ENCODE measurements at places on chromosomes 1 and 21.

DNA sequence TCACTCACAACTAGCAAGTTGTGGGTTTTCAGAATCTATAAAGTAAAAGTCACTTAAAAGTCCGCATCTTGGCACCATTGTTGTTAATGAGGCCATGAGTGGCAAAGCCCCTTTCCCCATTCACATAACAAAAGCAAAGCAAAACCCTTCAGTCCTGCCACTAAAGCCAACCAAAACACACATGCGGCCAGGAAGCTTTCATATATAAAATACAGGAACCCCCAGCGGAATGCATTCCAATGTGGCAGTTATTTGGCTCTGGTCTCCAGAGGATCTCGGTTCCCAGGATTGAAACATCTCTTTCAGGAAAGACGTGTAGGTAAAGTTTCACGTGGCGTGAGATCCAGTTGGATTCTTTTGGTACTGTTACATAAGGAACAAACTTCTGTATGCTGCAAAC is 2.5 kb upstream of the LBR start:
- DNase-seq, result no peak

DNA sequence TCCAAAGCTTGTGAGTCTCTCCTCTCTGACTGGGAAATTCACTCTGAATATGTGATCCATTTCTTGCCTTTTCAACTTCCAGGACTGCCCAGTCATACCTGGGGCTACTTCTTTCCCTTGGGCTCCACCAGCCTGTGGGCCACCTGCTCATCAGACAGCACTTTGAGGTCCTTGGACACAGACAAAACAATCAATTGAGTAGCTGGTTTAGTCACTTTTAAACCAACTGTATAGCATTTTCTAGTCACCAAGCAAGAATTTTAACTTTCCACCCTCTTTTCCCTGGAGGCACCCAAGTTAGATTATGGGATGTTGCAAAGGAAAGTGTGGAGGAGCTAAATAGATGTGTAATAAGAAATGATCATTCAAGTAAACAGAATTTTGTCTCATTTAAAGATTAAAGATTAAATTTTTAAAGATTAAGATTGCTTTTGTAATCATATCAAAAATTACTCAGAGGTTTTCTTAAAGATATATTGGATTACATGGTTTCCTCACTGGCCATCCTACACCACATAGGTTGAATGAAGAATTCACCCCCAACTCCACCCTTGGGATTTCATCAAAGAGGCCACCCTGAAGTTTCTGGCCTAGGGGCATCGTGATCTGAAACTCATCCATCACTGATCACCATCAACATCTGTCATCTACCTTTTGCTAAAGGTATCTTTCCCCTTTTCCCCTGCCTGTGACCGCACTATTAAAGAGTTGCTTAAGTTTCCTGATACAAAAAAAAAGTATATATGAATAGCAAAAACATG is 219.2 kb upstream of the NR5A2 start:
- DNase-seq, result no peak

DNA sequence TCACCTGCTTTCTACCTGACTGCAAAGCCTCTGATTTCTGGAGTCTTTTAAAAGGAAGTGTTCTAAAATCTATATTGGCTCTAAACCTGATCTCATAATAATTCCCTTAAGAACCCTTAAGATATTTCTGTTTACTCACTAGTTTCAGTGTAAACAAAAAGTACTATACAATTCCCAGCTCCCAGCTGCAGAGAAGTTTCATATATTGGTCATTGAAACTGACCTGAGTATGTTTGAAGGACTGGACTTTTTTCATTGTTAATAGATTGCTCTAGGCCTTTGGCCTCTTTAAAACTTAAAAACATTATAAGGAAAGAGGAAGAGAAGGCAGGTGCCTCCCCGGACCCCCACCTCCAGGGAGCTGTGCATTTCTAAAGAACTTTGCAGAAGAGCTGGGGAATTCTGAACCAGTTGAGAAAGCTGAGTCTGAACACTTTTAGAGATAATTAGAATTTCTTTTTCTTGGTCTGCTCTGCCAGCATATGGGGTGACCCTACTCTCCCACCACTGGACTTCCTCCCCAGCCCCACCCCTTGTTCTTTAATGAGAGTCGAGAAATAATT is 23.7 kb downstream of the CLIC6 start:
- no peak for DNase-seq

GRCh38 chr21:15731243-15731613 is 1.4 kb downstream of the USP25 start:
- DNase-seq, result peak; percentile 38

DNA sequence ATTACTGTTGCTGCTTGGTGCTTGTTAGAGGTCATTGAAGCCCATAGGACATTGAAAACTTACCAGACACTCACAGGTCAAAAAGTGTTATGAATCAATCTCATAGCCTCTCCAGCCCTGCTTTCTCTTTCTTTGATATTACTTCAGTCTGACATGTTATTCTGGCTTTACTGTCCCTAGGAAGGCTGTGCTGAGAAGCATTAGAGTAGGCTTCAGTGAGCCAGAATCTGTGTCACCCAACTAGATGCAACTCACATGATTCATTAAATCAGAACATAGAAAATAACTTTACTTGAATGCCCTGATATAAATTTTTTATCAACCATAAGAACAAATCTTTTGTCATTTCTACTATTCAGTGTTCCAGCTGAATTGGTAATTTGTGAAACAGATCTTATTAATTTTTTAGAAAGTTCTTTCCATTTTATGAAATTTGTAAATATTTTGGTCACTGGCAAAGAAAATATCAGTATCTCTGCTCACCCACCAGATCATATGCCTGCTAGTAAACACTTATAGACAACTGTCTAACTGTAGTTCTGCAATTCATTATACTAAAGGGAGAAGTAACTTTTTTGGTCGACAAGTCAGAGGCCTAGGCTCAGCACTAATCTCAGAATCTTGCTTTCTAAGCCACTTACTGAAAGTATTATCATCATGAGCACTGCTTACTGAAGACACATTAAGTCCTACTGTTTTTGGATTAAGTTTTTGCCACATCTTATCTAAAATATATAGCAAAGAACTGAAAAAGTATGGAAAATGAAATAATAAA is 48.2 kb downstream of the RPAP2 start:
- no peak for DNase-seq

DNA sequence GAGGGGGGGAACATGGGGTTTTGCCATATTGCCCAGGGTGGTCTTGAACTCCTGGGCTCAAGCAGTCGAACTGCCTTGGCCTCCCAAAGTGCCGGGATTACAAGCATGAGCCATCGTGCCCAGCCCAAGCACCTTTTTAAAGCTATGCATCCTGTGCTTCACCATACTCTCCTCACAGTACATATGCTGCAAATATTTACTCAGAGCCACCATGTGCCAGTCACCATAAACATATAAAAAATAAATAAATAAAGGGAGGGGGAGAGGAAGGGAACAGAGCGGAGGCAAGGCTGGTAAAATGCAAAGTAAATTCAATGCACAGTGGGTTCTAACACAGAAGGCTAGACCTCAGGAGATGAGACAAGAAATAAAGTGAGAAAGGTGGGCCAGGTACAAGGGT is 64.7 kb downstream of the CAPZB start:
- DNase-seq, result no peak

GRCh38 chr1:217542837-217543236 is 88.1 kb downstream of the GPATCH2 start:
- no peak for DNase-seq

- no peak for DNase-seq
Measured at GRCh38 chr1:29270929-29271521, 34.7 kb downstream of the PTPRU start.

DNA sequence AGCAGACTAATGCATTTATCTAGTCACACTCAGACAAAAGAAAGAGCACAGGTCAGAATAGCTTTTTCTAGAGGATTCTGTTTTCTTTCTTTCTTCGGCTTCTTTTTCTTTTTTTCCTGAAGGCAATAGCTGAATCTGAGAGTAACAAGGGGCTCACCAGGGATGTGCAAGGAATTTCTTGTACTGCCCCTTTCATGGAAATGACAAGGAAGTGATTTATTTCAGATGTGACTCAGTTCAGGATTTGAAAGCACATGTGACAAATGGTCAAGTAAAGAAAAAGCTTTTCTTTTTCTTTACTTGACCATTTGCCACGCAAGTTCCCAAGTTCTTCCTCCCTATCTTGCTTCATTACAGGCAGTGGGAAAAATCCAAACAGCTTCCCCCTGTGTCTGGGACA is 202.0 kb downstream of the GABPA start:
- DNase-seq, result no peak

- no peak for DNase-seq
Measured at GRCh38 chr21:26118938-26119540, 51.5 kb downstream of the APP start.

GRCh38 chr1:173476197-173476664 is 904 bp upstream of the PRDX6 start:
- DNase-seq, result no peak

DNA sequence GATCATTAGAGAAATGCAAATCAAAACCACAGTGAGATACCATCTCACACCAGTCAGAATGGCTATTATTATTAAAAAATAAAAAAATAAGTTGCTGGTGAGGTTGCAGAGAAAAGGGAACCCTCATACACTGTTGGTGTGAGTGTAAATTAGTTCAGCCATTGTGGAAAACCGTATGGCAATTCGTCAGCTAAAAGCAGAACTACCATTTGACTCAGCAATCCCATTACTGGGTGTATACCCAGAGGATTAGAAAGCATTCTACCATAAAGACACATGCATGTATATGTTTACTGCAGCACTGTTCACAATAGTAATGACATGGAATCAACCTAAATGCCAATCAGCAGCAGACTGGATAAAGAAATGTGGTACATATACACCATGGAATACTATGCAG is 42.2 kb downstream of the GIPC2 start:
- no peak for DNase-seq

GRCh38 chr1:54826226-54826816 is 25.2 kb upstream of the TTC22 start:
- no peak for DNase-seq

DNA sequence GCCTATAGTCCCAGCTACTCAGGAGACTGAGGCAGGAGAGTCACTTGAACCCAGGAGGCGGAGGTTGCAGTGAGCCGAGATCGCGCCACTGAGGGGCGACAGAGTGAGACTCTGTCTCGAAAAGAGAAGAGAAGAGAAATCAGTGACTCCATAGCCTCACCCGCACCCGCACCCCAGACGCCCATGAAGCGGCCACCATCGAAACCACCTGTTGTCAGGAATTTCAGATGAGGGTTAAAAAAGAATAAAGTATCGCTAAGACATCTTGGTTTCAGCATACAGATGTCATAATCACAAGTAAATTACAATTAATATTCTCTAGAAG is 47.4 kb downstream of the NPHP4 start:
- DNase-seq, result no peak

GRCh38 chr21:17270229-17270628 is 242.6 kb upstream of the CXADR start:
- no peak for DNase-seq

DNA sequence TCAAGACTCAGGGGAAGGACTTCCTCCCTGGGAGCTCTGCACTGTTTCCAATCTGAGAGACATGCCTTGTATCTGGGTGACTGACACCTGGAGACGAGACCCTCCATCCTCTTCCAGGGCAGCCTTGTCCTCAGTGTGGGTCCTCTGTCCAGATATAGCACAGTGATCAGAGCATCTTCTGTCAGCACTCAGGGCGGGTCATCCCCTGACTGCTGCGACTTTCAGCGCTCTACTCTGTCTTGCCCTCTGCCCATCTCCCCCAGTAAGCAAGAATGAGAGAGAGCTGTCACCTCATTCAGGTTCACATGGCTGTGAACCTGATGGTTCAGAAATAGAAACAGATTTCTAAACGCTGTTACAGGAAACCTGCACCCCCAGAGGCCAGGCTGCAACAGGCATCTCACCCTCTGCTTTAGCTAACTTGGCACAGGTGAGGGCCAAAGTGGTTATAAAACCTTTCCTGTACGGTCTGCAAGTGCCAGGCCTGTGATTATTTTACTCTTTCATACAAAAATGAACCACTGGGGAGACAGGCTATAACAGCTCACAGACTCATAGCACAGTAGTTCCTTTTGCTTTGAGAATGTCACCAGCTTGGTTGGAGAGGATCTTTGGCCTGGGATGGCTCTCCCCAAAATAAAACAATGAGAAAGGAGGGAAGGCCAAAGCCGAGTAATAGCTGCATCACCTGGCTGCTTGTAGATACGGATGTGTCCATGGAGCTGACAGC is 11.4 kb upstream of the TENT5C start:
- DNase-seq, result no peak

DNA sequence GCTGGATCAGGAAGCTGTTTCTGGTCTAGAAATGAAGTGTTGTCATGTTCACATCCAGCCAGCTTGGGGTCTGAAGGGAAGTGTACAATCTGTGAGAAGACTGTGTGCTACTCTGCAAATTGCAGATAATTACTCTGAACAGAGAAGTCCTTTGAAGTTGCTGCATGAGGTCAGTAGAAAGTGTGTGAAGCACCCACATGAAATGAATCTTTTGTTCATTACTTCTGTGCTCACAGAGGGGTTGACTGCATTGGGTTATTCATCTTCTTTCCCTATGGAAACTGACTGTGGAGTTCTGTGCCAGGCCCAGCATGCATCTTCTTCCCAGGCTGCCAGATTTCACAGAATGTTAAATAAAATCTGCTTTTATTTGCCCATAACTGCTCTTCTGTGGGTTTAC is 47.1 kb downstream of the CTH start:
- no peak for DNase-seq

- DNase-seq, result peak; percentile 43
Measured at GRCh38 chr1:226675715-226676357, 63.2 kb downstream of the ITPKB start.

- DNase-seq, result no peak
Measured at GRCh38 chr1:26915204-26915842, 1.5 kb upstream of the NR0B2 start.

- DNase-seq, result no peak
Measured at GRCh38 chr1:61241411-61241838, 159.1 kb downstream of the NFIA start.

- no peak for DNase-seq
Measured at GRCh38 chr1:205933671-205934618, 9.3 kb downstream of the SLC26A9 start.

GRCh38 chr1:2489615-2490014 is 13.5 kb downstream of the PLCH2 start:
- no peak for DNase-seq

DNA sequence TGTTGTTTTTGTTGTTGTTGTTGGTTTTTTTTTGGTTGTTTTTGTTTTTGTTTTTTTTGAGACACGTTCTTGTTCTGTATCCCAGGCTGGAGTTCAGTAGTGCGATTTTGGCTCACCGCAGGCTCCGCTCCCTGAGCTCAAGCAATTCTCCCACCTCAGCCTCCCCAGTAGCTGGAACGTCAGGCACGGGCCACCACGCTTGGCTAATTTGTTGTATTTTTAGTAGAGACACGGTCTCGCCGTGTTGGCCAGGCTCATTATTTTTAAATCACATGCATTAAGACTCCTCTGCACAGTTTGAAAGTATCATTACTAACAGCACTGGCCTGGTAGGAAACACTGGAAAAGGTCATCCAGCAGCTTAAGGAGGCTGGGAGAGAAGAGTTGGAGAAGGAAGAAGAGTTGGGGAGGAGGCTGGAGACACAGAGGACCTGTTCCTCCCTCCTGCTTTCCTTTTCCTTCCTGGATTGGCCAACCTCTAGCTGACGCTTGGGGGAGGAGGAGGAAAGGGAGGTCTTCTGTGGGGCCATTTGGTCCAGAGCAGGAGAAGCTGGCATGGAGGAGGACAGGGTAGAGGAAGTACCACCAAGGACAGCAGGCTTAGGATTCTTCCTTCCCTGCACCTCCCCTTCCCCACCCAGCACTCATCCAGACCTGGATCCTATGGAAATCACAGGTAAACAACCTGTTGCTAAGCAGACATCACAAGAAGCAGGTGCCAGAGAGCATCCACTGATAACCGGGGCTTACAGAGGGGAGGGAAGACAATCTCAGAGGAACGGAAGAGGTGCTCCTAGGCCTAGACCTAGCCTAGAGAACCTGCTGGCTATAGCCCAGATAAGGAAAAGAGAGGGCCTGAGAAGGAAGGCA is 71.9 kb upstream of the GOLT1A start:
- DNase-seq, result no peak
